Activated CD4-positive, alpha-beta T cell treated with anti-CD3 and anti-CD28 coated beads, Interleukin-2, amount 50 U/mL, for 16 hours (primary cell): ENCODE measurements at places on chromosomes 7 and 10.

- DNase-seq = no peak
Observed at GRCh38 chr10:80288849-80289248, 609 bp downstream of the MAT1A start.

DNA sequence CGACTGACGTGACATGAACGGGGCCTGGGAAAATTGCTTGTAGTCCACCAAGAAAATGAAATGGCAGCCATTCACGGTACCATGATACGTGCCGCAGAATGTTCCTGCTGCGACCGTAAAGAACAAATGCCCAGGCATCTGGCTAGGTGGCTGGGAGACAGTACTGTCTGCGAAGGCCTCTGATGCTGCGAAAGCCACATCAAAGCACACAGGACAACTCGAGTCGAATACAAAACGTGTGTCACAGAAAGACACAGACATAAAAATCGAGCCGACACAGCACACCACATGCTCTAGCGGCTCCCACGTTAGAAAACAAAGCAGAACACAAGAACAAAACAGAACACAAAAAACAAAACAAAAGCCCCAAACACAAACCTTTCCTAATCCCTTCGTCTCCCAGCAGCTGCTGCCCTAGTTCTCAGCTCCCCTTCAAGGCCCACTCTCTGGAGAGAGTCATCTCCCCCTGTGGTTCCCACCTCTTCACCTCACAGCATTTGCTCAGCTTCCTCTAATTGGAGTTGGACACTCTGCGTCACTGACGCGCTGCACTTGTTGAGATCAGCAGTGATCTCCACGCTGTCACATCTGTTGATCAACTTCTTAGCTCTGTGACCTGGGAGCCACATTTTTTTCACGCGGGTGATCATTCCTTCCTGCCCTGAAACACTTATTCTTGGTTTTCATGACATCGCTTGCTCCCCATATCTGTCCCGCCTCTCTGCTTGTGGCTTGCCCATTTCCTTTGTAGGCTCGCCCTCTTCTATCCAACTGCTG lies 112.2 kb downstream of the CLEC2L start:
- peak; percentile 36 for DNase-seq

DNA sequence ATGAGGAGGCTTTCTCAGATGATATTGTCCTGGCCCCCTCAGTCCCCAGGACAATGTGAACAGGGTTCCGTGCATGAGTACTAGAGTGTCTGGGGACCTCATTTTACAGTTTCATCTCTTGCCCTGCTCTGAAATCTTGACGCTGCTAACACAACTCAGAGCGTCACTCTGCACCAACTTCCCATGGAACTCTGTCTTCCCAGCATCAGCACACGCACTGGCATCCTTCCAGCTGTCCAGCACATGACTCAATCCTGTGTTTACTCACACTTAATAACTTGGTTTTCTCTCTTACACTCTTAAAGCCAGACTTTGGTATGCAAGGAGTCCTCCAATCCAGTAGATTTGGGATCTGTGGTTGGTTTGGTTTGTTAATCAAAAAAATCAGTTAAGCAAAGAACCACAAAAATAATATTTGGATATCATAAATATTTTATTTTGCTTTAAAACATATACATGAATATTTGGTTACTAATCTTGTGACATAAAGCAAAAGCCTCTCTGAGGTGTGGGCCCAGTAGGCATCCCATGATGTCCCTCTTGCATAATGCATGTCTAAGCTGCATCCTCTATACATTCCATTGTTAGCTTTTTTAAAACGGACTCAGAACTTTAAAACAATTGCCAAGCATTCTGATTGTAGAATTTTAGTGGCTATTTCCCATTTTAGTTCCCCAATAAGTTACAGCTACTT lies 131.0 kb downstream of the CXCL12 start:
- no peak for DNase-seq

DNA sequence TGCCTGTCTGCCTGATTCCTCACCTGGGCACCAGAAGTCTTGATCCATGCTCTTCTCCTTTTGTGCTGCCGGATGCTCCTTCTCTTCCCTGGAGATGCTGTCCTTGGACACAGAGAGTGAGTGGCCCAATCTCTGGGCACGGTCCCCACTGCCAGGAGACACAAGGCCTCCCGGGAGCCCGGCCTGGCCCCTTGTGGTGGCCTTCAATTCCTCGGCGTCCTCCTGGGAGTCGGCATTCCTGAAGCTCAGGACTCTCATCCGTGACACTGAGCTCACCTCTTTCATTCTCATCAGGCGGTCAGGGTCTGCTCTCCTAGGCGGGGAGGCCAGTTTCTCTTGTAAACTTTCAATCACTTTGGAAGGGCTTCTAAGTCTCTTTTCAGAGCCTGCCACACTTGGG lies 33.3 kb downstream of the JCAD start:
- no peak for DNase-seq

GRCh38 chr7:98240961-98241673 lies 10.9 kb downstream of the TECPR1 start:
- no peak for DNase-seq

DNA sequence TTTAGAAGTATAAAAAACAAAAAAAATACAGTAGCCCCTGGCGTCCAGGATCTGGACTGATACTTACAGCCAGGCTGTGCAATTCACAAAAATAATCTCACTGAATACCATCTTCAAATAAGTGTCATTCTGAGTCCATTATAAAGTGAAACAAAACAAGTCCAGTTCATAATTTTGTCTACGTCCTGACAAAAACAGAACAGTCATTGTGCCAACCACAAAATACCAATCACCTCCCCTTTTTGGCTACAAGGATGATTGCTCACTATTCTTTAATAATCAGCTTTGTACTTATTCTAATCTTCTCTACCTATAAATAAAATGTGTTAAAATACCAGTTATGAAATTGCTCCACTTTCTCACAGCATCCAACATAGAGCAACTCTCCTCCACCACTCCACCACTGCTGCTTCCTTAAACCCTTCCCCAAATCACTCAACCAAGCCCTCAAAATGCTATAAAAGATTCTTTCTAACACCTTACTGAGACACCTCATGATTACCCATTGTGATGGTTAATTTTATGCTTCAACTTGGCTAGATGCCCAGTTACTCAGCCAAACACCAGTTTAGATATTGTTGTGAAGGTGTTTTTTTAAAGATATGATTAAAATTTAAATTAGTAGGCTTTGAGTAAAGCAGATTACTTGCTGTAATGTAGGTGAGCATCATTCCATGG lies 479.8 kb upstream of the SEMA3A start:
- DNase-seq = peak; percentile 2

DNA sequence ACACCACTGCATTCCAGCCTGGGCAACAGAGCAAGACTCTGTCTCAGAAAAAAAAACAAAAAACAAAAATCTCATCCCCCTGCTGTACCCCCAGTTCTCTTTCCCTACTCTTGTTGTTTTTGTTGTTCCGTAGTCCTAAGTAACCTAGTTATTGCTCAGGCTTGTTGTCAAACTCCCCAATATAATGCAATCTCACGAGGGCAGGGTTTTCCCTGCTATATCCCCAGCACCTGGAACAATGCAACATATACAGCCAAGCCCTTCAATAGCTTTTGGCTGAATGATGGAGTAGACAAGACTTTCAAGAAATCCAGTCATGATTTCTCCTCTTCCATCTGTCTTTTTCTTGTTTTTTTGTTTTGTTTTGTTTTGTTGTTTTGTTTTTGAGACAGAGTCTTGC lies 10.2 kb downstream of the ACSL5 start:
- DNase-seq = no peak

DNA sequence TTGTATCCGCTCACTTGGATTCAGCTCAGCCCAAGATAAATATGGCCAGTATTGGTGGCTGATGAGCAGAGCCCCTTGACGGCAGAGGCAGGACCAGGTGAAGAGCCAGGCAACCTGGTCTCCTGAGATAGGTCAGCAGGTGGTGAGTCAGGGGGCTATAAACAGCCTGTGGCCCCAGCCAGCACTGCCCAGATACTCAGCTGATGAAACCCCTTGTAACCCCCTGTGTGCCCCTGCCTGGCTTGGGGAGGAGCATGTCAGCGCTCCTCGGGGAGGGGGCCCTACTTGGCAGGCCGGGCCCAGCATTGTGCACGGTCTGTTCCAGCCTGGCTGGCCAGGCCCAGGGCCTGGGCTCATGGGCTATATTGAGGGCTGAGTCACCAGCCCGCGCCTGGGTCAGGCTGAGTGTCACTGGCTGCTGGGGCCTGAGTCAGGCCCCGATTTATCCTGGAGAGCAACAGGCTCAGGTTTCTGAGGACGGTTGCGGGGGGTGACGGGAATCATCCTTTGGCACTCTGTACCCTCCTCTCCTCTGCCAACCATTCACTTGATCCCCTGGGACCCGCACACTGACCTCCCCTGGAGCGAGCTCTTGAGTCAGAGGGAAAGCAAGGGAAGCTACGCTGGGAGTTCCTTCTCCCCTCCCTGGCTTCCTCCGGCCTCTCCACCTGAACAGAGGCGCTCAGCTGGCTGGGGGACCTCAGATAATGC lies 2.8 kb upstream of the FLNC start:
- DNase-seq = no peak

DNA sequence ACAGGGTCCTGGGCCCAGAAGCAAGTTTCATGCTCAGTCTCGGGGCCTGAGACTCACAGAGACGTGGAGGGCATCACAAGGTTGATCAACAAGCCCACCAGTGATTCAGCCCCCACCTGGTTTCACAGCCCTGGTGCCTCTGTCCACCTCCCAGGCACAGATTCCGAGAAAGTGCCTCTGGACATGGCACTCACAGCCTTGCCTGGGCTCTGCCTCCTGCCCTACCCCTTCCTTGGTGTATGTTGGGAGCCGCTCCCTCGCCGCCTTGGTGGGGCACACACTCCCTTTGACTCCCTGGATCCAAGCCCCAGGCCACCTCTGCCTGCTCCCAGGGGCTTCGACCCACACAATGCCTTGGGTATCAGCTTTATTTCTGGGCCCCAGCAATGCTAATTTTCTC lies 200.8 kb upstream of the PPP2R2D start:
- no peak for DNase-seq

- DNase-seq = peak; percentile 88
Observed at GRCh38 chr7:5701085-5701914, 80.2 kb downstream of the RNF216 start.

DNA sequence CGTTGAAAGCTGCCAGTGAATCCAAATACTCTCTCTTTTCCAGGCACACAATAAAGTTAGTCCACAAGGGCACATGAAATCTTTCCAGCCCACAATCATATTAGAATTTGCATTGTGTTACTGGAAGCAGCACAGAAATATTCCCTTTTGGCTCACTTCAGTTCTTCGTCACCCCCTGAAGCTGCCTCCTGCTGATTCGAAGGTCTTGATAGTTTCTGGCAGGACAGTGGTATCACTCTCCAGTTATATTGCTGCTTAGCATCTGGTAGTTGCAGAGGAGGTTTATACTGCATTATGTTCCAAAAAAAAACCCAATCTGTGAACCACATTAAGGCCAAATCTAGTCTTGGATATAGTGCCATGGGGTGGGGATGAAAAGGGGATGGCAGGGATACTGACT lies 253.2 kb downstream of the BICC1 start:
- no peak for DNase-seq

- DNase-seq = no peak
Observed at GRCh38 chr7:55174856-55175255, 156.0 kb downstream of the EGFR start.

- DNase-seq = no peak
Observed at GRCh38 chr7:48638041-48638440, 286.3 kb upstream of the CDC14C start.

GRCh38 chr7:81158189-81158588 lies 239.3 kb upstream of the SEMA3C start:
- DNase-seq = no peak

DNA sequence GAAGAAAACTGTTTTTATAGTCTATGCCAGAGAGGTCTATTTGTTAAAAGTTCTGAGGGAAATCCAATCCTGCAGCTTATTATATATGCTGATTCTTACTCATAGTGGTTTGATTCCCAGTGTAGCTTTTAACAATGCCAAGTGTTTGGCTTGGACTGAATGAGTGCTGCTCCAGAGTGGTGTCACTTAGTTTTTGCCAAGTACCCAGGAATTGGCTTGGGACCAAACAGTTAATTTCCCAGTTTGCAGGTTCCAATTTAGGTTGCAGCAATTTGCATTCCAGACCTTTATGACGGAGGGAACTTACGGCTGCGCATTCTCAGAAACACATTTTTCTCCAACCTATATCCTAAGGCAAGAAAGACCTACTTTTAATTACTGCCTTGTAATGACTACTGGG lies 32.4 kb downstream of the NSUN6 start:
- no peak for DNase-seq

- DNase-seq = no peak
Observed at GRCh38 chr7:138157702-138158101, 81.4 kb downstream of the AKR1D1 start.

GRCh38 chr10:44006771-44007170 lies 358.1 kb upstream of the ZNF32 start:
- no peak for DNase-seq

GRCh38 chr10:15563246-15563645 lies 156.5 kb downstream of the ITGA8 start:
- DNase-seq = no peak

DNA sequence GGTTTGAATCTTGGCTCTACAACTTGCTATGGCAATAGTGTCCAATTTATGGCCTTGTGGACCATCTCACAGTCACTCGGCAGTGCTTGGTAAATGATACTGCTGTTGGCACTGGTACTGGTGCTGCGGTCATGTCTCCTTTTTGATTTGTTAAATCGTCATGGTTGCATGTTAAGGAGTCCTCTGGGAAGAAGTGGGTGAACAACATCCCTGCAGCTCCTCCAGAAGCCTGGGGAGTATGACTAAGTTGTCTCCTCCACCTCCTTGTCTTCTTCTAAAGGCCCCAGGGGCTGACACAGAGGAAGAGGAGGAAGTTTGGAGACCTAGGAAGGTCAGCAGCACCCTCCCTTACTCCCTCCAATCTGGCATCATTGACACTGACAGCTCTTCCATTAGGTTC lies 8.5 kb downstream of the ITPRIP start:
- DNase-seq = no peak

DNA sequence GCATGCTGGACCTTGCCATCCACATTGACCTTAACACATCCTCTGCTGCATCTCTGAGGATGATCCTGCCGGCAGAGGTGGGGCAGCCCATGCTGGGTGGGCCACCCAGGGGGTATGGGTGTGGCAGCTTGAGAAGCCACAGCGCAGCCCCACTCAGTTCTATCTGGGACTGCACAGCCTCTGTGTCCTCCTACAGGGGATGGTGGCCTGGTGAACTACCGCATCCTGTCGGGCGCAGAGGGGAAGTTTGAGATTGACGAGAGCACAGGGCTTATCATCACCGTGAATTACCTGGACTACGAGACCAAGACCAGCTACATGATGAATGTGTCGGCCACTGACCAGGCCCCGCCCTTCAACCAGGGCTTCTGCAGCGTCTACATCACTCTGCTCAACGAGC lies 12.2 kb upstream of the C10orf105 start:
- DNase-seq = no peak
